ENCODE measurements at places on chromosomes 2 and 18.

GRCh38 chr2:32166115-32166574 lies 481 bp downstream of the SLC30A6 start:
- DNase-seq = no peak

DNA sequence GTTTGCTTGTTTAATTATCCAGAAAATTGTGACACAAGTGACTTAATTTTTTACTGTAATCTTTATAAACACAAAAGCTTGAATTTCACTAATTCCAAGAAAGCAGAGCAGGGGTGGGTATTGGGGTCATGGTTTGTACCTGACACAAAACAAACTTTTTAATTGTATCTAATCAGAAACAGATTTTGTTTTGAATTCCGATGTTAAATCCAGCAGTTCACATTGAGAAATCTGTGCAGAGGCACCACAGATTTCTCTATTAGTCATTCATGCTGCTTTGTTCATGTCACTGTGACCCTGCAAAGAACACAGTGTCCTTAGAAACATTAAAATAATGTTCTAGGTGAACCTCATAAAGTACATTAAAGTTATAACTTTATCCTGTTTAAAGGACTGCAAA lies 443.4 kb downstream of the NYAP2 start:
- no peak for DNase-seq

DNA sequence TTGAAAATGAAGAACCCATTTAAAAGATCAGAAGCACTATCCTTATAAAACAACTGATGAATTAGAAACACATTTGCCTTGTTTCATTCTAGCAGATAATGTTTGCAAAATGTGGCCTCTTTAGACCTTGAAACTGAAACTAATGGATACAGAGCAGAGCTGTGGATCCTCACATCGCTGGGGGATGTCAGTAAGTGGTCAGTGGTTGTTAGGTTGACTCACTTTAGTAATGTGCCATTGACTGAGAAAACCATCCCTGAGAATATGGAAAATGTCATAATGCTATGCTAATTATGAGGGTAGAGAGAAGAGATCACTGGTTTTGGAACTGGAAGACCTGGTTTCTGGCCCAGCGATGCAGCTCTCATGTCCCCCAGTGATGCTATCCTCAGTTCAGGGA lies 176.7 kb downstream of the MYO1B start:
- DNase-seq = no peak

GRCh38 chr2:185208261-185208660 lies 530.3 kb upstream of the FSIP2 start:
- DNase-seq = no peak

- DNase-seq = no peak
Observed at GRCh38 chr2:39718483-39718882, 52.8 kb downstream of the TMEM178A start.

- DNase-seq = no peak
Observed at GRCh38 chr2:205995260-205995659, 90.7 kb downstream of the INO80D start.

DNA sequence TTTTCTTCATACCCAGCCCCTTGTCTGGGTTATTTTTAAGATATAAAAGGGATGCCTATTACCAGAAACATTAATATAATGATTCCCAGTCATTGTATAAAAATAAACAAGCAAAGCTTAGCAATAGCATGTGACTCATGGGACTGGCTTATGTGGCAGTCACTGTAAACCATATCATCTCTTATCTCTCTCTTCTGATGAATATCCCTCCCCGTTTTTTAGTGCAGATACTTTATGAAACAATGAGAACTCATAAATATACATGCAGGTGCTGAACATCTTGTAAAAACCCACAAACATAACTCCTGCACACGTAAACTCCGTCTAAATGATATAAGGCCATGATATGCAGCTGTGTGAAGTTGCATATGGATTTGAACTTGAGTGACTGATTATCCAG lies 154.9 kb downstream of the MGAT5 start:
- no peak for DNase-seq

DNA sequence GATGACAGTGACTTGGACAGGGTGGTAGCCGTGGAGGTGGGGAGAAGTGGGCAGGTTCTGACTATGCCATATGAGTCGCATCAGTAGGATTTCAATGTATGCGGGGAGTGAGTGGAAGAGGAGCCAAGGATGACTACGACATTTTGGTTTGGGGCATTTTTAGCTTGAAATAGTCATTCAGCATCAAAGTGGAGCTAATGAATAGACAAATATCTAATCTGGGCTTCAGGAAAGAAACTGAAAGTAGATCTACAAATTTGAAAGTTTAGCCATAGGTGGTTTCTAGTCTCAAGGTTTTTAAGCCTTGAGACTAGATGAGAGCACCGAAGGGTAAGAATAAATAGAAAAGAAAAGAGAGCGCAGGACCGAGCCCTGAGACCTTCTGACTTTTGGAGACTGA lies 58.3 kb downstream of the FEZ2 start:
- DNase-seq = no peak

DNA sequence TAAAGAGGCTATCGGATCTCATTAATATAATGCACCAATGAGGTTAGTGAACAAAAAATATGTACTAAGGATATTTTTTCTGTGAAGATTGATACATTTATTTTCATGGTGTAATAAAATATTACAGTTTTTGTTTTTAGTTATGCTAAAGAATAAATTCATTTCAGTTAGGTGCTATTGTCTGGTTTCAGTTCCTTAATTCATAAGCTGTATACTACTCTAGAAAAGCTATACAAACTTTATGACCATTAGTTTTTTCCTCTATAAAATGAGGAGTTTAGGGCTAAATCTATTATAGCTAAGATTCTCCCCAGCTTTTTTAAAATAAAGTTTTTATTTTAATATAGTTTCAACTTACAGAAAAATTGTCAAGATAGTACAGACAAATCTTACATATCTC lies 1311.7 kb upstream of the NXPH2 start:
- no peak for DNase-seq

DNA sequence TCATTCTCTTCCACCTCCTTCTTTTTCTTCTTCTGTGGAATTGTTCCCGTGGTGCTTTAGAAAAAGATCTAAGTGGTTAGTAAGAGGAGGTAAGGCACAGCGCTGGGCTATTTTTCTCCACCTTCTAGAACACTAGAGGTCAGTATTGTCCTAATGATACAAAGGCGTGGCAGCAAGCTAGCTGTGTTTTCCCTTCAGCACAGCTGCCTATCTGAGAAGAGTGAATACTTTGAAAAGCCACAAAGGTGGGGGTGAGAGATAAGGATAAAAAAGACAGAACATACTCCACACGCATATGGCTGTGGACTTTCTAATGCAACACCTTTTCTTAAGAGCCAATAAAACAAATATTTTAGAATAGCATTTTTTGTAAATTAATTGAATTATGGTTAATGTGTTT lies 2.1 kb downstream of the CNTNAP5 start:
- peak; percentile 54 for DNase-seq

- no peak for DNase-seq
Observed at GRCh38 chr2:201357221-201357620, at the start of gene FLACC1. Gene FLACC1, minus strand, starts transcription at chr2:201357345. Its CDS starts 5,941 bp downstream, at chr2:201351404.

- no peak for DNase-seq
Observed at GRCh38 chr2:234679741-234680687, 183.1 kb upstream of the ARL4C start.

- no peak for DNase-seq
Observed at GRCh38 chr2:170404846-170405245, 226.9 kb downstream of the MYO3B start.

GRCh38 chr2:165253178-165253577 lies 14.0 kb downstream of the SCN2A start:
- no peak for DNase-seq

DNA sequence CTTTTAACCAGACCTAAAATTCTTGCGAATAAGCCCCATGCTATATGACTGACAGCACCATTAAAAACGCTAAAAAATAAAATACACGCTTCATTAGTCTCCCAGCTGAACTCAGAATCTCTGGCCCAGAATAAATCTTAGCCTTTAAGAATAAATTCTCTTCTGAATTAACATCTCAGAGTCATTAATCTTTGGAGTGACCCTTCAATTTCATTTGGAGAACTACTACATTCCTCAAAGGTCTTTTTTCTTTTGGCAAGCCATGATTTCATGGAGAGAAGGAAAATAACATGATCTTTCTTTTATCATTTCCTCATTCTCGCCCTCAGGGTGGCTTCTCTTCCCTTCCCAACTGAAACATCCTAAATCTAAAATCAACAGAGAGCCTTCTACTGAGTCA lies 259.0 kb downstream of the AFF3 start:
- DNase-seq = no peak

DNA sequence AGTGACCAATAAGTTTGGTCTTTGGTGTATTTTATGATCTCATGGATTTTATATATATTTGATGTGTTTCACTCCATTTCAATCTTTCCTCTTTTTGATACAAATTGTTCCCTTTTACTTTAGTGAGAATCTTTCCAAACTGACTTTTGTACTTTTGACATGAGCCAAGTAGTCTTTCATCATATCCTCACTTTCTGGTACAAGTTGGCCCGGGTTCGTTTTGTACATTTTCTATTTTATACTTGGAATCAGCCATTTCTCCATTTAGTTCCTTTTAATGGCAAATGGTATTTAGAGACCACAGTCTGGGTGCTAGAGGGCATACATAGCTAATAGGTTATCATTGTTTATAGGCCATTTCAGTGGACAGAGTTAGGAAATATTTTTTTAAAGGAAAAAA lies 147.9 kb upstream of the MYO3B start:
- peak; percentile 13 for DNase-seq

- peak; percentile 86 for DNase-seq
Observed at GRCh38 chr18:63963615-63964256, 6.1 kb upstream of the SERPINB8 start.

GRCh38 chr2:145841973-145842372 lies 1322.1 kb upstream of the ZEB2 start:
- DNase-seq = no peak

- DNase-seq = no peak
Observed at GRCh38 chr2:239695728-239696240, 295.0 kb upstream of the HDAC4 start.

GRCh38 chr18:45004546-45005080 lies 323.9 kb downstream of the SETBP1 start:
- DNase-seq = no peak

GRCh38 chr2:46318579-46319460 lies 21.6 kb downstream of the EPAS1 start:
- no peak for DNase-seq

DNA sequence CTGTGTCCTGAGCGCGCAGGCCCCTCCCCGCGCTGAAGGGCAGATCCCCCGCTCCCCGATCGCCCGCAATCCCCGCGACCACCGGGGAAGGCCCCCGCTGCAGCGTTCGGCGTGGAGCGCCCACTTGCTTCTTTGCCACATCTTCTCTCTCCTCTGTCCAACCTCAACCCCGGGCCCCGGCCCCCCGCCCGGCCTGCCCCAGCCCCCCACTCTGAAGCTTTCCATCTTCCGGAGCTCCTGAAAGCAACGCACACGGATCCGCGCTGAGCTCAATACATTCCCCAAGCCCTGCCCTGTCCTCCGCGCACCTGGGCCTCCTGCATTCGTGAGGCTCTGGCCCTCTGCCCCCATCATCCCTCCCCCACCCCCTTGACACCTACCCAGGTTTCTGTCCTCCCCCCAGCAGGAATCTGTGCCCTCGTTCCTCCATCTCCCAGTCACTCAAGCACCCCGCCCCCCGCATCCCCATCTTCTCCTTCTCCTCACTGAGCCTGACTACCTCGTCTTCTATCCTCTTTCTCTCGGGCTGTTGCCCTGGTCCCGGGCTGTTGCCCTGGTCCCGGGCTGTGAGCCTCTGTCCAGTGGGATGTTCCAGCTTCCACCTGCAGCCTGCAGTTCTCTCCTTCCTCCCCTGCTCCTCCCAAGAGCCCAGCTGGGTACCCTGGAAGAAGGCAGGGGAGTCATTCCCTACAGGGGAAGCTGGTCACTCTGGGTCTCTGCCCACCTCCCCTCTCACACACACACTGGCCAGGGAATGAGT lies 7.8 kb downstream of the SPEG start:
- DNase-seq = no peak

DNA sequence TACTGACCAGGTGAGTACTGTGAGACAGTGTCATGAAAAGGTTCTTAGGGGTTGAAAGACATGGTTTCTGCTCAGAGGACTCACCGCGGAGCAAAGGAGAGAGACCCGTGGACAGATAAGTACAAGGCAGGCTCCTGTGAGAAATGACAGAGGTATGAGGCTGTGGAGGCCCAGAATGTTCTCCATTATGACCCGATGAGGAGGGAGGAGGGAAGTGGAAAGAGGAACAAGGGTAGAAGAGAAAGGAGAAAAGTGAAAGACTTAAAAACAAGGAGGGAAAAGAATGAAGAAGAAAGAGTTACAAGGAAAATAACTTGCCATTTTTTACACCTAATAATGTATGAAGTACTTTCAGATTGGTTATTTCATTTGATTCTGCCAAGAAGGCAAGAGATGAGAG lies 29.8 kb downstream of the MAPRE3 start:
- DNase-seq = no peak

DNA sequence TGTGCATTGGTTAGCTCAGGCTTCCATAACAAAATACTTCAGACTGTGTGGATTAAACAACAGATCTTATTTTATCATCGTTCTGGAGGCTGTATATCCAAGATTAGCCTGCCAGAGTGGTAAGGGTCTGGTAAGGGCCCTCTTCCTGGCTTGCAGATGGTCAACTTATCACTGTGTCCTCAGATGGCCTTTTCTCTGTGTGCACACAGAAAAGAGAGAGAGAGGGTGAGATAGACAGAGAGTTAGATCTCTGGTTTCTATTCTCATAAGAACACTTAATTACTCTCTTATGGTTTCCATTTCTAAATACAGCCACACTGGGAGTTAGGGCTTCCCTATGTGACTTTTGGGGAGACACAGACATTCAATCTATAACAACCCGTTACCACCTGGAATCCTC lies 1003.5 kb downstream of the TSN start:
- DNase-seq = no peak

DNA sequence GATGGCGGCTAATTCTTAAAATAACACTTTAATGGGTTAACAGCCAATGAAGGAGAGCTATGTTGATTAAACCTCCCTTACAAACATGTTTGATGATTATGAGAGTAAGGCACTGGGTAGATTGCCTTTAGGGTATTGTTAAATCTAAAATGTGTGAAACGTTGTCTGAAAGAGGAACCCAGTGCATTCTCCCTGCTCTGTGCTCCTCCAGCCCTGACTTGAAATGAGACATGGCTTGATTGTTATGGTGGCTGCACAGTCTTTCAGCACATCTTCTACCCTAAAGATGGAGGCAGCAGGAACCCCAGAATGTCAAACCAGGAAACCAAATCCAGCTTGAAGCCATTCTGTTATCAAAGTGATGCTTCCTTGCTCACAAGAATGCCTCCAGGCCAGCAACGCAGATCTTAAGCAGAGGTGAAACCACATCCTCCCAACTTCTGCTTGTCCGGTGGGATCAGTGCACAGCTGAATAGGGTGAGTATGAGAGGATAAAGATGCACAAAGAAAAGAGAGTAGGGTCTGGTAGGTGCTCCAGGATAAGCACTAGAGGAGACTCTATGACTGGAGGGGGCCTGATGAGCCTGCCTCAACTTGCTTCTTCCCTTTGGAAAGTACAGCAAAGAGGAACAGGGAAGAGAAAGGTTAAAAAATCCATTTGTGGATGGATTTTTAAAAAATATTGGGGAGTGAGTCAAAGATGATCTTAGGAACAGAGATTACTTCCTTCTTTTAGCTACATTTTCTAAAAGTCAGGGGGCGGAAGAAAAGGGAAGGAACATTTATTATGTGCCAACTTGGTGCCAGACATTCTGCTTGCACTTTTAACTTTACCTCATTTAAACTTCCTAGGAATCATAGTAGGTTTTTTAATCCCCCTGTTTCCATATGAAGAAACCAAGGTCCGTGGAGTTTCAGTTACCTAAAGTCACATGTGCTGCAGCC lies 523.0 kb downstream of the TXNL1 start:
- no peak for DNase-seq

- no peak for DNase-seq
Observed at GRCh38 chr2:179226203-179226960, 38.2 kb downstream of the SESTD1 start.

- no peak for DNase-seq
Observed at GRCh38 chr18:78814766-78815165, 164.9 kb upstream of the SALL3 start.
